ENCODE measurements at places on chromosomes 12 and 14.

GRCh38 chr14:76765461-76765931 is 4.2 kb downstream of the VASH1 start:
- DNase-seq: no peak

DNA sequence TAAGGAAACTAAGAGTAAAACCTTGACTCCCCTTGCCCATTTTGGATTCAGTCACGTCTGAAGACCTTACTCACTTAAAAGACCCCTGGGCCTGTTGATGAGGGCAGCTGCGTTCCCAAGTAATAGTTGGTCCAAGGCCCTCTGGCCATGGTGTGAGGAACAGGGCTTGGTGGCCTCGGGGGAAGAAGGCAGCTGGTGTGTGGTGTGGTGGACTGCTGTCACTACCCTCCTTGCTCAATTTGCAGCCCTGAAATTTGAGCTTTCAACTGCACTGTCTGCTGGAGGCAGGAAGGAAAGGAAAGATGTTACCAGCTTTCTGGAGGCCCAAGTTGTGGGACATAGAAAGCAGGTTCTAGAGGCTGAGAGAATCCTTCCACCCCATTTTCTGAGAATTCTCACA is 128.2 kb downstream of the SLC38A6 start:
- no peak for DNase-seq

GRCh38 chr12:42855362-42855950 is 265.9 kb upstream of the PRICKLE1 start:
- no peak for DNase-seq

- no peak for DNase-seq
Measured at GRCh38 chr12:62772416-62772955, 162.5 kb downstream of the PPM1H start.

DNA sequence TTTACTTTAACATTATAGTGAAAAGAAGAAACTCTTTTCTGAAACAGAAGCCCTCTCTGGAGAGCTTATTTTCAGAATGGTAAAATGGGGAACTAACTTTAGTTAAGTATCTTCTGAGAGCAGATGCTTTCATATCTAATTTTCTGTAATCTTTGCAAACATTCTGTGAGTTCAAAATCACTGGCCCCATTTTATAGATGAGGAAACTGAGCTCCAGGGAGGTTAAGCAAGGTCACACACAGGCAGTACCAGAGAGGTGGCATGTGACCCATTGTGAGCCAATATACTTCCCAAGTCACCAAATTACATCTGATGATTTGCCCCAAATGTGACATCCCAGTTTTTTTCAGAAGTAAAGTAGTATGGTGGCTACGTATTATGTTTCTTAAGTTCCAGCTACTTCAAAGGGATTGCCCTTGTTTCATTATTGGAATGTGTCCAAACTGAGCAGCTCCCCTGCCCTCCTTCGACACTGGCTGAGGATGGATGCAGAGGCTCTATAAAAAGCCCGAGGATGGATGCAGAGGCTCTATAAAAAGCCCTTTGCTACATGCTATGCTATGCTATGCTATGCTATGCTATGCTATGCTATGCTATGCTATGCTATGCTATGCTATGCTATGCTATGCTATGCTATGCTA is 36.2 kb upstream of the NUDT4 start:
- DNase-seq: no peak

DNA sequence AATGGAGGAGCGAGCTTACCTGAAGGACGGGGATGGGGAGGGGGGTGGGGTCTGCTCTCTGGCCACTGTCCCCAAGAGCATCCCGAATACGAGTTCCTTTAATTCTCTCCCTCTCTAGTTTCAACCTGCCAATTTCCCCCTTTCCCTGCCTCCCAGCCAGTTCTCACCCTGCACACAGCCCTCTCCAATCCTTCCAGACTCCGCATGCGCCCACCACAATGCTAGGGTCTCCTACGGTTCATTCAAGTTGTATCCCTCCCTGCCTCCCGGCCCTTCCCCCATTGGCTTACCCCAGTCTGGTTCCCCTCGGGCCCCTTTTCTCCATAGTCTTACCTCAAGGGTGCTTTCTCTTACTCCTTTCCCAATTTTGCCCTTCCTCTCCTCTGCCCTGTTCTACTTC is 708 bp upstream of the IGFBP6 start:
- DNase-seq: no peak

GRCh38 chr14:85248881-85249635 is 280.9 kb upstream of the FLRT2 start:
- DNase-seq: no peak

DNA sequence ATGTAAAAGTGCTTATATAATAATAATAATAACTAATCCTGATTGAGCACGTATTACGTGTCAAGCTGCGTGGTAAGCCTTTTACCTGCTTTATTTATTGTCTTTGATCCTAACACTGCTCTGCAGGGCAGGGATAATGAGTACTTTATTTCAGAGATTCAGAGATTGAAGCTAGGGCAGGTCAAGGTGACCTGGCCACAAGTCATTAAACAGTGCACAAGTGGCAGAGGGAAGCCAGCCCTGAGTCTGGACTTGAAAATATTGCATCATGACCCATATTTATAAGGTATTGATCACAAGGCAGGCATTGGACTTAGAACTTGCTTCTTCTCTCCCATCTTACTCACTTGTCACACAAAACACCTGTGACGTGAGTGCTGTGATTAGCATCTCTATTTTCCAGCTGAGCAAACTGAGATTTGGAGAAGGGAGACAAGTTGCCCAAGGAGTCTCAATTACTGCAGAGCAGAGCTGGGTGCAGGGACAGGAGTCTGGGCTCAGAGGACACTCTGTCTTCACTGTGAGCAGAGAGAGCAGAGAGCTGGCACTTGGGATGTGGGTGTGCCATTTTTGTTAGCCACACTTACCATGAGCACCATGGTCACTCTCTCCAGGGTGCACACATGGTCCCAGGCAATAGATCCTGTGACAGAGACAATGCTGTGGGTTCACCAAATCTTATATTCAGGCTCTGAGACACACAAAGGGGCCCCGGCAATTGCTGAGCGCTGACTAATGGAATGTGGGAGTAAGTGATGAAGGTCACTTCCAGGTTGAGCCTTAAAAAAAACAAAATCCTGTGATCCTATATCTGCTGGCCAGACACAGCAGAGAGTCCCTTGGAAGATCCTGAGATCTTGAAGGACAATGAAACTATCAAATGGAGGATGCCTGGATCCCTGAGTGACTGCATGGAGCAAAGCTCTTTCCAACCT is 113.2 kb upstream of the MED13L start:
- DNase-seq: no peak

DNA sequence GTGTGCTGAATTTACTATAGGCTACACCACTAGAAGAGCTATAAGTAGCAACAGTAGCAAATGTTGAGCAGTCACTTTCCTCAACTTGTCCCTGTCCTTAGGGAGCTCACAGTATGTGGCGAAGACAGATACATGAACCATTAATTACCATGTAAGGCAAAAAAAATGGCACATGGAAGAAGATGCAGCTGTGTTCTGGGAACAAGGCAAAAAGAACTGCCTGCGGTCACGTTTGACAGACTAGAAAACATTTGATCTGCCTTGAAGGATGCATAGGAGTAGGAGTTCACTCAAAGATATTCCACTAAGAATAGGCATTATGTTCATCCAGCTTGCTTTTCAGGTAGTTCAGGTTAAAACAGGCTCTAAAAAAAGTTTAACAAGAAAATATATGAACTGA is 46.5 kb upstream of the IFNG-AS1 start:
- no peak for DNase-seq

GRCh38 chr14:81517798-81518398 is 15.8 kb downstream of the SEL1L start:
- no peak for DNase-seq

- no peak for DNase-seq
Measured at GRCh38 chr12:113397497-113398197, 6.0 kb downstream of the SDS start.

- no peak for DNase-seq
Measured at GRCh38 chr12:89492883-89493282, 31.7 kb downstream of the GALNT4 start.

DNA sequence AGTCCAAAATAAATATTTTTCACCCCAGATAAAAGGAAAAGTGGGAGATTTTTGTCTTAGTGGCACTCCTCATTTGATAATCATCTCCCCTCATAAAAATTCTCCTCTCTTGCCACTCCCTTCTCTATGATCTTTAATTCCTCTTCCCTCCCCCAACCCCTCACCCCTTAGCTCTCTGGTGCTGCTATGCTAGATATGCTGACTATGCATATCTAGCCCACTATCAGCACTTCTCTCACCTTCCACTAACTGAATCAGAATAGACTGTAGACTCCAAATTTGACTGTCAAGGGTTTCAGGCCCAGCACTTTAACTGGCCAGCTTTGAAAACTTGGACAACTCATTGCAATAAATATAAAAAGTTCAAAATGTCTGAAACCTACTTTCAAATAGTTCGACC is 254.2 kb downstream of the ETNK1 start:
- no peak for DNase-seq

GRCh38 chr12:67539946-67540345 is 108.6 kb upstream of the DYRK2 start:
- DNase-seq: no peak

- DNase-seq: no peak
Measured at GRCh38 chr12:74490390-74491064, 47.1 kb upstream of the ATXN7L3B start.

DNA sequence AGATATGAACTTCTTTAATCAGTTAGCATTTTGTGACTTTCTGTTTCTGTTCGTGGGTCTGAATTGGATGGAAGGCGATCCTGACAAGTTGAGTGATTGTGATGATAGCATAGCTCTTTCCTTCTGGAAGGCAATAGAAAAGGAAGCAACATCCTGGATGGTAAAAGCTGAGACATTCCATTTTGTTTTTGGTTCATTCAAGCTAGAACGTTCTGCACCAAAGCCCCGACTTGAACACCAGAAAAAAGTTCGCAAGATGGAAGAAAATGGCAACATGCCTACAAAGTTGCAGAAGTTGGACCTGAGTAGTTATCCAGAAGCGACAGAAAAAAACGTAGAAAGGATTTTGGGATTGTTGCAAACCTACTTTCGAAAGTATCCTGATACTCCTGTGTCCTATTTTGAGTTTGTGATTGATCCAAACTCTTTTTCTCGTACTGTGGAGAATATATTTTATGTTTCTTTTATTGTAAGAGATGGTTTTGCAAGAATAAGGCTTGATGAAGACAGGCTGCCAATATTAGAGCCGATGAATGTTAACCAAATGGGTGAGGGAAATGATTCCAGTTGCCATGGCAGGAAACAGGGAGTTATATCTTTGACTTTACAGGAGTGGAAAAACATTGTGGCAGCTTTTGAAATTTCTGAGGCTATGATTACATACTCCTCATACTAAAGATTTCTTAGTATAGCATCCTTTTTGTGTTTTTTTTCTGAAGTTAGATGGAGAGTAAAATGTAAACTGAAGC is 896 bp downstream of the EID3 start:
- no peak for DNase-seq

DNA sequence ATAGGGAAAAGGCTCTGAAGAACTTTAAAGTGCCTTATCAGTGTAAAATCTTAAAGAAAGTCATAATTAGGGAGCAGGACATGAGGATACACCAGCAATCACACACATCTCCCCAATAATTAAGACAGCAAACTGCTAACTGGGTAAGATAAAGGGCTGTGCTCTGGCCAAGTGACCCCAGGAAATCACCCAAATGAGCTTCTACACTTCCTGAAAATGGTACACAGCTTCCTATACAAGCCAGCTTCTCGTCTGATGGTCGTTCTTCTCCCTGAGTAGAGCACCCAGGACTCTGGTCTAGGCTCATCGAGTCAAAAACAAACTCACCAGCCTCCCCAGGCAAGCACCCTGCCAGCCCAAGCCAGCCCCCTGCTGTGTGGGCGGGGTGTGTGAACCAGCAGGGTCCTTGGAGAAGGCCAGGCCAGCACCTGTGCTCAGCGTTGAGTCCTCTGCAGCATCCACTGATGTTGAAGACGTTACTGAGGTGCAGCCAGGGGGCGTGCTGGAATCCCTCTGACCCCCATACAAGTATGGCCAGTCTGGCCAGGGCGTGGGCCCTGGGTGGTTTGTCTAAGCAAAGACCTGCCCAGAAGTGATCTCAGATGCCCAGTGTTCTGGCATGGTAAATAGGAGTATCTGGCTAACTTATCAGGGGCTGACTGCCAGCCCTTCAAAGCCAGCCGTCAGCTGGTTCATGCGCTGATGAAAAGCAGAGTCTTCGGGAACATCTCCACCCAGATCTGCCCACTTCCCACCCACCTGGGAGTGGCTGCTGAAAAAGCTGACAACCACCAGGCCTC is 41.4 kb downstream of the ACTN1 start:
- no peak for DNase-seq

DNA sequence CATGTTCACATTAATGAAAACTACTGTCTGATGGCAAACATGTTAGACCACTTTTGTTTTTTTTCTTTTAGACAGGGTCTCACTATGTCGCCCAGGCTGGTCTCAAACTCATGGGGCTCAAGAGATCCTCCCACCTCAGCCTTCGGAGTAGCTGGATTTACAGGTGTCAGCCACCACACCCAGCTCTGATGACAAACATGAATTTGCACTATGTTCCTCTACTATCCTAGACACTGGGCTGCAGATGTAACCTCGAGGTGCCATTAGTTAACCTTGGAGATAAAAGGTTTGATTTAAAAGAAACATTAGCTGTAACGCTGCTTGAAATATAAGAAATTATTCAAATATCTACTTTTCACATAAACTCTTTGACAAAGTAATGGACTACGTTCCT is 8.1 kb downstream of the VPS37B start:
- no peak for DNase-seq

DNA sequence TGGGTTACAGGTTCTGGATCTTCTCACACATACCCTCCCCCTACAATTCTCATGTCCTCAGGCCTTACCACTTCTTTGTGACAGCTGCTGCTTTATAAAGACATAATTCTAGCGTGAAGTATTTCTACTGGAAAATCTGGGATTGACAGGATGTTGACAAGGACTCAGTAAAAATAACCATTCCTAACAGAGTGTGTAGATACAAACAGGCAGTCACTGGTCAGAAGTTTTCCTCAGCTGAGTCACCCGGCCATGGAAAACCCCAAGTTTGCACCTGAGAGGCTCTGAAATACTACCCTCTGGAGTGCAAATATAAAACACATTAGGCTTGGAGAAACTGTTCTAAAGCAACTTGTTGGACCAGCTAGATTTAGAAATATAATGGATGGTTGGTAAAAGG is 54.4 kb downstream of the SPPL3 start:
- no peak for DNase-seq

DNA sequence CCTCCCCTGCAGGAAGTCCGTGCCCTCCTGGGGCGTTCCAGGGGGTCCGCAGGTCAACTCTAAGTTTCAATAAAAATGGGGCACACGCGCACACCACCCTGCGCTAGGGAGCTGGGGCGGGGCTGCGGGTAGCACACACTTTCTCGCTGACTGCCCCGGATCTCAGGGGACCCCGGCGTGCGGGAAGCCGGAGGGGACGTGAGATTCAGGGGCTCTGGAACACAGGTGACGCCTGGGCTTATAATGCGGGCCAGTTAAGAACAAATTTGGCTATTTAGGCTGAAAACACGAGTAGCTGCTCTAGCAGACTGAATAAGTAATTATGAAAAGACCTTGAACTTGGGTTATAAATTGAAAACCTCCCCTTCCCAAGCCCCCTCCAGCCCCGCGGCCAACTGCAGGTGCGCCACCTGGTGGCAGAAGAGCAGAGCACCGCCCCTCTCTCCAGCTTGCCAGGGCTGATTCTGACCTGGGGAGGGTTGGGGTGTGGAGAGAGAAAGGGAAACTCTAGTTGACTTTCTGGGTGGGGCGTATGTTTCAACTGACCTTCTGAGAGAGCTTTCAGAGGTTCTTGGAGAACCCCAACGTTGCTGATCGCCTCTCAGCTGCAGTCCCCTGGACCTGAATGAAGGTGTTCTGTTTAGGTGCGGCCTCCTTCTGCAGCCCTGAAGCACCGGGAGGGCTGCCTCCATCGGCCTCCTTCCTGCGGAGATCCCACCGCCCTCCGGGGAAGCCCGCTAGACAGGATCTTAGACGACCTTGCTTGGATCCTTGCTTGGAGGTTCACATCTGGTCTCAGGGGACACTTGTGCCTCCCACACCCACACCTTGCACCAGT is 118.4 kb upstream of the EVL start:
- peak; percentile 34 for DNase-seq
